ENCODE measurements at places on chromosomes 11 and 22.

GRCh38 chr11:128465531-128465930 is 121.8 kb downstream of the ETS1 start:
- no peak for DNase-seq

GRCh38 chr22:32409977-32410376 is 2.1 kb downstream of the RTCB start:
- DNase-seq, result no peak

- DNase-seq, result no peak
Measured at GRCh38 chr11:69521457-69521856, 40.0 kb downstream of the LINC01488 start.

- no peak for DNase-seq
Measured at GRCh38 chr22:49112661-49113626, 714.7 kb downstream of the BRD1 start.

DNA sequence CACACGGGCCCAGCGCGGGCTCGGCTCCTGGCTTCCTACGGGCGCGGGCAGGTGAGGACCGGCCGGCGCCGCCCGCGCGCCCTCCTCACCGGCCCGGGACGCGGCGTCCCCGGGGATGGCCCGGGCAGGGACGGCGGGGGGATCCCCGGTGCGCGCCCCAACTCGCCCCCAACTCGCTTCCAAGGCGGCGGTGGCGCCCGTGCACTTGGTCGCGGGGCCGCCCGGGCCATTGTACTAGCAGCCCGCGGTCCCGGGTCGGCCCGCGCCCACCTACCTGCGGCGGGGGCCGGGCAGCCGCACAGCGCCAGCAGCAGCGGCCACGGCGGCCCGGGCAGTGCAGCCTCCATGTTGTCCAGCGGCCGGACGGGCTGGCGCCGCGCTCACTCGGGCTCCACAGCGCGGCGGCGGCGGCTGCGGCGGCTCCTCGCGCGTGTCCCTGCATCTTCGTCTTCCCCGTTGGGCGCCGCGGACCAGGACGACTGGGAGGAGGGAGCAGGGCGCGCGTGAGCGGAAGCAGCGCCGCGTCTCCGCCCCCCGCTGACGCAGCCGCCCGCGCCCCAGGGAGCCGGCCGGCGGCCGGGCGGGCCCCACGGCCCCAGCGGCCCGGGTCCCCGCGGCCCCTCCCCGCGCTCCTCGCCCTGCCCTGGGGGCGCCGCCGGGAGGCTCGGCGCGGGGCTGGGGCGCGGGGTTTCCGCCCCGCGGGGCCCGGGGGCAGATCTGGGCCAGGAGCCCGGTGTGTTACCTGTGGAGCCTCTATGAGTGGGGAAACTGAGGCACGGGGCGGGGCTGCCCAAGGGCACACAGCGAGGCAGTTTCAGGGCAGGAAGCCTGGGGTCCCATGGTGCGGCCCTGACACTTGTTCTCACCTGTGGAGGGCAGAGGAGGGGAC is 159.3 kb upstream of the GRK3 start:
- DNase-seq, result peak; percentile 82

DNA sequence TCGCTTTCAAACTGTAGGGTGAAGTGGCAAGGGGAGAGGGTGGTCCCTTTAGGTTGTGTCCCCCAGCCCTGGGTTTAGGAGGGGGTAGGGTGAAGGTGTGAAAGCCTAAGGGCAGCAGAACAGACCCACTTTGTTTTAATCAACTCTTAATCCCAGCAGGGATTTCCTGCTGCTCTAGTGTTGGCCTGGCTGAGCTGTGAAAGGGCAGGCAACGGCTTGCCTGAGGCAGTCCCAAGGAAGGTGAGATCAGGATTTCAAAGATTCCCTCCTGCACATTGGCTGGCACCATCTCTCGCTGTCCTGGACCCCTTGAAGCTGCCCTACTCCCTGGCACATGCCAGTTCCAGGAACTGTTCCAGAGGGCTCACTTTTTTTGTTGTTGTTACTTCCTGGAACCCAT is 221.3 kb downstream of the INSC start:
- DNase-seq, result no peak

Data from brain (organoid and tissue), 16 donors.